A549 treated with CORT108297 at 1 μM for 4 hours (cell line): ENCODE measurements at places on chromosomes 3 and 15. TPM values are rescaled to one million over a fixed set of nuclear protein-coding genes. Genes with fewer than 3 reads are reported as not detected.

The ACP3 gene
- 0.02 to 0.14 TPM in 2 of 5 replicates, not detected in the others for total RNA-seq

The SLC24A5 gene
- total RNA-seq, result not detected in 5 replicates

The DNAH12 gene
- total RNA-seq, result 0.03 to 0.15 TPM (median 0.13 TPM) in 5 replicates

The MON1A gene
- 5.8 to 9.4 TPM (median 8.4 TPM) in 5 replicates for total RNA-seq

The FBXL2 gene
- total RNA-seq, result 7.3 to 9.4 TPM (median 8.0 TPM) in 5 replicates

The CLDN11 gene
- total RNA-seq, result 0.13 to 0.31 TPM (median 0.17 TPM) in 5 replicates

The GJD2 gene
- not detected in 5 replicates for total RNA-seq

The SPG11 gene
- 7.6 to 10.8 TPM (median 9.2 TPM) in 5 replicates for total RNA-seq

The UROC1 gene
- total RNA-seq, result not detected in 5 replicates

The SMCO1 gene
- 0.03 TPM in 1 of 5 replicates, not detected in the others for total RNA-seq

The CNTN4 gene
- not detected in 5 replicates for total RNA-seq

The P2RY1 gene
- 0.36 to 0.49 TPM (median 0.37 TPM) in 5 replicates for total RNA-seq
